MM.1S (cell line): ENCODE measurements at places on chromosomes 1 and 21.
A peak's percentile ranks its signal among the peaks of the same experiment; 100 is the strongest.

DNA sequence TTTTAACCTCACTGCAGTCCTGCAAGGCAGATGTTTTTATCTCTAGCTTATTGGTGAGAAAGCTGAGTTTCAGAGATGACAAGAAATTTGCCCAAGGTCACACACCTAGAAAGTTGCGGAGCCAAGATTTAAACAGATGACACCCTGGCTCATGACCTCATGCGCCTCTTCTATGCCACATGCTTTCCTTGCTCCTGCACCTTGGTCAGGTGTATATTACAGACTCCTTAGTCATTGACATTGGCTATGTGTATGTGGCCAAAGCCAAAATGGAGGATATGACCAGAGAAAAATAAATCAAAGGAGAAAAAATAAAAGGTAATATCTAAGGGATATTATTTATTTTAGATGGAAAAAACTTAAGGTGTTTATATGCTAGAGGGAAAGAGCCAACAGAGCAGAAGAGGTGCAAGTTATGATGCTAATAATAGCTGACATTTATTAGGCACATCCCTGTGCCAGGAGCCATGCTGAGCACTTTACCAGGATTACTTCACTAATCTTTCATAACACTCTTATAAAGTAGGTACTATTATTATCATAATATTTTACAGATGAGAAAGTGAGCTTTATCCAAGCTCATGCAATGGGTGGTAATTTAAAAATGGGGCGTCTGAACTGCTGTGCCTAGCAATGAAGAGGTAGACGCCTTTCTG lies 13.8 kb upstream of the MYOC start:
- no peak for DNase-seq

DNA sequence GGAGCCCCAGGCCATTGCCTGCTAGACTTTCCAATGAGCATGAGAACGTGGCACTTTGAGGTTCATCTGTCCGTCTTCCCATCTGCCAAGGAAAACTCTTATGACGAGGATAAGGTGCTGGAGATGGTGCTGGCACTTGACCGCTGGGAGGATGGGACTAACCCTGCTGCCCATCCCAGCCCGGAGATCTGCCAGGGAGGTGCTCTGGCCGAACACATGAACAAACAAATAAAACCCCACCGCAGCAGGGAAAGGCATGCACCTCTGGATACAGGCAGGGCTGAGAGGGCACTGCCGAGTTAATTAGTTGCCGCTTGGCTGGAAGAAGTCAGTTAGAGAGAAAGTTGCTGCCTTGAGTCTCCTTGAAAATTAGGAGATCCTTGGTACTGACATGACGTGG lies 308.4 kb downstream of the AJAP1 start:
- DNase-seq: no peak

DNA sequence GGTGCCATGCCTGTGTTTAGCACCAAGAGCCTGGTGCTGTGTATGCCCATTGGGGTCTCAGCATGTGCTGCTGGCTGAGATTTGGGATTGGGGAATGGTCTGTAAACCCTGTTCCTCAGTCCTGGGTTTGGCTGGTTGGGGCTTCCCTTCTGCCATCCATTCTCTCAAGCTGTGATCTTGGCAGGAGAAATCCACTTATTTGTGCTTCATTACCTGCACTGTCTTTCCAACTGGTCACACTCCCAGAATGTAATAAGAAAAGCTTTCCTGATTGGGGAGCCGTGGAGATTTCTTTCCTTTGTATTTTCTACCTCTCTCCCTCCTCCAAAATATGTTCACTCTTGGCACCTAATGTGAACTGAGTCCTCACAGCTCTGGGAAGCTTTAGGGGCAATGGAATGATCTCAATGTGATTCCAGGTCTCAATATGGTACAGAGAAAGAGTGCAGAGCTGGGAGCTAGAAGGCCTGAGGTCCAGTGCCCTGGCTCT lies 23.0 kb upstream of the KCNA10 start:
- no peak for DNase-seq

DNA sequence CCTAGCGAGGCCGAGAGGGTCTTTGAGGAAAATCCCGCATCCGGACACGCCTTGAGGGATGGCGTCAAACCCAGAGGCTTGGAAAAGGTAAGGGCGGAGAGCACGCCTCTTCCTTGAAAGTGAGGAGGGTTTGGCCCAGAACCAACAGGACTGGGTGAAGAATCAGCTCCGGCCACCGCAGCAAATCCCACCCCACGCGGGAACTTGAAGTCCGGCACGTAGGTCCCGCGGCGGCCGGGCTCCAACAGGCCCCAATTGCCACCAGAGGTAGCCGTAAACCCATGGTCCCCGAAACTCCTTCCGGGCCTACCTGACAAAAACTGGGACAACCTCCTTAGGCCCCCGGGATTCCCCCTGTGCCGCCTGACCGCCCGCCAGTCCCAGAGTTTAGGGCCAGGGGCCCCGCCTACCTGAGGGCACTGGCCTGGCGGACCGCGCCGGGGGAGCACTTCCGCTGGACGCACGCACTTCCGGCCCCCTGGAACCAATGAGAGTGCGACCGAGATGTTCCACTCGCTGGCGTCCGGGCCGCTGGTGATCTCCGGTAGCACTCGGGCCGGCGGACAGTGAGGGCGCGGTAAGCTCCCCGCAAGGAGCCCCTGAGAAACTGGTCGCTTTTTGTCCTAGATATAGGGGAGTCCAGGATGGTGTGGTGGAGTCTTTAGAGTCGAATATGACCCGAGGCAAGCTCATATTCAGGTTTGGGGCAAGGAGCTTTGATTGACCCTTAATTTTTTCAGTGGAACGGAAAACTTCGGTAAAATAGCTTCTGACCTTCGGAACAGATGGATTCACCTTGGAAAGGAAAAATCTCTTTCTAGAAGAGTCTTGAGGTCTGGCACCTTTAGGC lies at the start of the genes LZIC and NMNAT1:
Gene LZIC (minus strand): TSS at position 453 of the 850 bp plus-strand sequence. CDS start 6,772 bp downstream, outside the sequence.
Gene NMNAT1 (plus strand): TSS at position 537 of the 850 bp plus-strand sequence. CDS start 28,599 bp downstream, outside the sequence.
- DNase-seq: peak; percentile 95

DNA sequence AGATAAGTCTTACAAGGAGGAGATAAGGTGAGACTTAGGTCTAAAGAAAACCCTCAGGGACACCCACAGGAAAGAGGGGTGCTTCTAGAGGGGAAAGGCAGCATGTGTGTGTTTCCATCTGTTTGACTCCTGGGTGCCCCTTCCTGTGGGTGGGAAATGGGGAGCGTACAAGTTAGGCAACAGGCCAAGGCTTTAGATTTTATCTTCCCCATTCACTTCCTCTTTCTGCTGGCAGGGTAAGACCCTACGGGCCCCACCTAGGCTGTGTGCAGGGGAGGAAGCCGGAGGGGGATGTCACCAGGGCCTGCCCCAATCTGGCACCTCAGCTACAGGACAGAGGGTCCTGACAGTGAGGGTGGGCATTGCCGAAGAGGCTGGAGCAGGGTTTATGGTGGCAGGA lies 2.5 kb upstream of the OLIG1 start:
- DNase-seq: no peak

- no peak for DNase-seq
These were observed 62.6 kb upstream of the COL6A1 start for GRCh38 chr21:45918835-45919447.

- DNase-seq: no peak
These were observed 7.0 kb downstream of the HFM1 start for GRCh38 chr1:91397605-91398004.

- no peak for DNase-seq
These were observed 143.7 kb downstream of the NEK7 start for GRCh38 chr1:198300451-198300850.

- DNase-seq: no peak
These were observed 15.9 kb upstream of the PRDM15 start for GRCh38 chr21:41894922-41895557.

DNA sequence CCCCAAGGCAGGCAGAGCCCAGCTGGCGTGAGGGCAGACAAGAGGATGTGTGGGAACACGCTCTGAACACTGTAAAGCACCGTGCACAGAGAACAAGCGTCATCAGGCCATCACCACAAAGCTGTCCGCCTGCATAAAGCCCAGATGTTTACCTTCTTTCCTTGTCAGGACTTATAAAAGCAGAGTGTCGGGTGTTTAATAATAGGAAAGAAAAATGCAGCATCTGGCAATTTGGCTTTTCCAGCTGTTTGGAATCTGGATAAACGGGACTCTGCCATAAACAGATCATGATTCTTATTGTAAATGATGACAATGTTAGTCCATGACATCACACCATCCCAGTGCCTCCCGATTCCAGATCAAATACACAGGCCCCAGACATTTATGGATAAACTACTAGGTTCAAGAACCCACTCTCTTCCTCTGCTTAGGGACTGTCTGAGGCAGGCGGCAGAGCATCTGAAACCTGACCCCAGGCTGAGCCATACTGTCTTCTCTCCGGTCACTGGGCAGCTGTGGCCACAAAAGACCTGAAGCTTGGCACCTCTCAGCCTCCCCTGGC lies 4.2 kb downstream of the GLIS1 start:
- DNase-seq: peak; percentile 67

DNA sequence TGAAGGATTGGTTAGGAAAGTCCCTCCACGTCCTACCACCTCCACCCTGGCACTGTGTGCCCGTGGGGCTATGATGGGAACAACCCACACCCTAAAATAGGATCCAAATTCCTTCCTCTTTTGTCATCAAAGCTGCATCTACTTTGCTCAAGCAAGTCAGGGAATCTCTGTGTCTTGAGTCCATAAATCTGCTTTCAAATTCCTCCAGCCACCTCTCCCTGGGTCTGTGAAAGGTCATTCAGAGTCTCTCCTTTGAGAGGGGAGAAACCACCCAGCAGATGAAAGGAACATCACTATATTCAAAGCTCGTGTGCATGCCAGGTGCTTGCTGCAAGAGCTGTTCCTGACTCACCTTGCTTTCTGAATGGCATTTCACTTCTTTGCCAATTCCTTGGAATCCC lies 243.6 kb downstream of the TM2D1 start:
- no peak for DNase-seq

DNA sequence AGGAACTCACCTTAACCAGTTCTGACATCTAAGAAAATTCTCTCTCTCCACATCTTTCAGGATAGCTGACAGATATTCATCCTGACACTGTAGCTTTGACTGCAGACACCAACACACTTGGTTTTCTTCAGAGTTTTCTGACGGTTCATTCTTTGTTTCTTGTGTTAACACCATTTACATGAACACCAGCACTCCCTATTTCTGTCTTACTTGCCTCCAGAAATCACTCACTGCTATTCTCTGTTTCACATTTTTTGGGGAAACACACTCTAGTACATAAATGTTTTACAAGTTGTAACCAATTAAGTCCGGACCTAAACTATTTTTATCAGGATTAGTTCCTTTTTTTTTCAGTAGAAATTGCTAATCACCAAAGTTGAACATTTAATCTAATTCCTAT lies 15.4 kb downstream of the FLVCR1 start:
- DNase-seq: no peak

GRCh38 chr1:47431534-47431933 lies 6.3 kb upstream of the FOXD2 start:
- DNase-seq: no peak

GRCh38 chr1:11838349-11839272 lies 9.0 kb downstream of the NPPA start:
- DNase-seq: peak; percentile 53

- DNase-seq: no peak
These were observed 56.8 kb downstream of the MRPL37 start for GRCh38 chr1:54256522-54257345.

DNA sequence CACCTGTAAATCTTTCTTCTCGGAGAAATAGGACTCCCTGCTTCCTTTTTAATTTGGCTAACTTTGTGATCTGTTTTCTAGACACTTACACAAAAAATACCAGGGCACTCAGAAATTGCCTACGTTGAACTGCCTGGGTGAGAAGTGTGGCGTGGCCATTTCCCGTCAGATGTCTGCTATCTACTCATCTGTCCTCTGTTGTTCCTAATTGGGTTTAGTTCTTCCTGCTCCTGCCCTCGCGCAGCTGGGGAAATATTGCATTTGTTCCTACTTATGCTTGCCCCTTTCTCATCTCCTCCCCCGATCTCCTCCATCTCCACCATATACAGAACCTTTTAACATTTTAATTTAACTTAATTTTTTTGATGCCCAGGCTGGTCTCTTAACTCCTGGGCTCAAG lies 55.1 kb downstream of the CD58 start:
- no peak for DNase-seq

- no peak for DNase-seq
These were observed 578.9 kb downstream of the PLPP3 start for GRCh38 chr1:56000424-56000823.

GRCh38 chr1:179958359-179958758 lies 3.7 kb downstream of the CEP350 start:
- DNase-seq: no peak

- no peak for DNase-seq
These were observed 107.3 kb downstream of the HMGB4 start for GRCh38 chr1:33971018-33971710.

DNA sequence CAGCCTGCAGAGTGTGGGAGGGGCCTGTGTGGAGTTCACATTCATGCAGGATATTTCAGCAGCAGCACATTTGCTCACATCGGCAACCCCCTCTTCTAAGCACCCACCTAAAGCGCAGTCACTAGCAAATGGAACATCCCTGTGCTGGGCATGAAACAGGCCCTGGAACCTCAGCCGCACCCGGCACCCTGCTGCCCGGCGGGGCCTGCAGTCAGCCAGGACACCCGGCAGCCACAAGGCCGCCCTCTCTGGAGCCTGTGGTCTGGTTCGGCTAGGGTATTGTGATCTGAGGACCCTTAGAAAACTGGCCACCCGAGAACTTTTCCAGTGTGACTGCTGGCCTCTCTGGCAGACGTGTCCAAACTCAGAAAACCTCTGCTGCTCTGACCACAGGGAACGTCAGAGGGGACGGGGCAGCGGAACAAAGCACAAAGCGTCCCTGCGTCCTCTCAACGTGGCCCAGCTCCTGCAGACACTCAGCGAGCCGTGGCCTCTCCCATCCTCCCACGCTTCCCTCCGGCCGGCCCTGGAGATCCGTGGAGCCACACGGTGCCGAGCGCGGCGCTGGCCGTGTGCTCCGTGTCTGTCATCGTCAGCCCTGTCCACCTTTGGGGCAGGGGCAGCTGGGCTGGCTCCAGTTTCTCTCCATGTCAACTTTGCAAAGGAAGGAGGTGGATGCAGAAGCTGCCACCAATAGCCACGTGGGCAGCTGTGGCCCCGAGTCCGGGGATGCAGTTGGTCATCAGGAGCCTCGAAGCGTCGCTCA lies 175.9 kb upstream of the ARHGEF16 start:
- DNase-seq: no peak

DNA sequence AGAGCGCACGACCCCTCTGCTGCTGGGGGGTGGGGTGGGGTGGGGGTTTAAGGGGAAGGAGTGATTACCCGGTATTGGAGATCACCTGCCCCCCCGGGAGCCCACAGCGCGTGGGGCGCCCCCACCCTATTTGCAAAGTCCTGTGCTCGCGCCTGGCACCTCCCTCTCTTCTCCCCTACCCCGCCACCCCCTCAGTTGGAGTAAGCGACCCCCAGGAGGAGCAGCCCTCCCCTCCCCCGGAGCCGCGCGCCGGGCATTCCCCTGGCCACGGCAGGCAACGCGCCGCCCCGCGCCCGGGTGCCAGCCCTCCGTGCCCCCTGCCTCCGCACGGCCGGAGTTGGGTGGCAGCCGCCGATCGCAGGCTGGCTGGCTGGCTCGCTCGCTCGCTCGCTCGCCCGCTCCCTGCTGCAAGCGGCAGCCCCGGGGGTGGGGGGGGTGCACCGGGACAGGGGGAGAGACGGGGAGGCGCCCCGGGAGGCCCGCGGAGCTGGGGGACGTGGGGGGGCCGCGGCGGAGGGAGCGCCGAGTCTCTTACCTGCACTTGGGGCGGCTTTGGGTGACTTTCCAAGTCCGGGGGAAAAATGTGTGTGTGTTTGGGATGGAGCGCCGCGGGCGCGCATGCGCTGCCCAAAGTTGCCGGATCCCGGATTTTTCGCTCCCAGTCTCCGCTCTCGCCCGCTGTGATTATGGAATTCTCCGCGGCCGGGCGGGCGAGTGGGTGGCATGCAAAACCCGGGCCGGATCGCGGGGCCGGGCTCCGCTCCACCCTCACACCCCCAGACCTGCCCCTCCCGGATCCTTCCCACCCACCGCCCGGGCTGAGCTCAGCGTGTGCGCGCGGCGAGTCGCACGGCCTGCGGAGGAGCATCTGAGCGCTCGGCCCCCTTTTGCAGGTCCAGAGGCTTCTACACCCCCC lies at the start of gene CASZ1:
Gene CASZ1 (minus strand): TSS at position 618 of the 916 bp plus-strand sequence. CDS start 102,757 bp downstream, outside the sequence.
- DNase-seq: no peak
